Cerebellar cortex (tissue), 1 donor: ENCODE measurements at places on chromosomes 3 and 15.

GRCh38 chr15:35293353-35294130, 208.4 kb upstream of the NANOGP8 start:
- peak; percentile 92 for DNase-seq

DNA sequence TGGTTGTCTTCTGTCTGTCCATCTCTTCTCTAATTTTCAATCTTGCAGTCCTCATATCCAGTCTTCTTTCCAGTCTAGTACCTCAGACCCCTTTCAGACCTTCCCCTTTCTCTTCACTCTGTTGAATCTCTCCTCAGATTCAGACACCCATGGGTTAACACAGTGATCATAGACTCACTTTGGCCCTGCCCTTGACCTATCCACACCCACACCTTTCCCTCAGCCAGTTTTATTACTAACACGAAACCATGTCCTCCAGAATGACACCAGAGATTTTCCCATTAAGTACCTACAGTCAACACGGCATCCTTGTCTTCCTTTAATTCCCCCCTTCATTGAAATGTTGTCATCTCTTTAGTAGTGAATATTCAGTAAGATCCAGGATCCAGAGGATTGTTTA, 74.5 kb upstream of the UBE2E2 start:
- no peak for DNase-seq

GRCh38 chr3:29494305-29495036, 213.6 kb downstream of the RBMS3 start:
- DNase-seq: no peak

GRCh38 chr15:39255760-39256159, 325.1 kb upstream of the THBS1 start:
- peak; percentile 76 for DNase-seq

DNA sequence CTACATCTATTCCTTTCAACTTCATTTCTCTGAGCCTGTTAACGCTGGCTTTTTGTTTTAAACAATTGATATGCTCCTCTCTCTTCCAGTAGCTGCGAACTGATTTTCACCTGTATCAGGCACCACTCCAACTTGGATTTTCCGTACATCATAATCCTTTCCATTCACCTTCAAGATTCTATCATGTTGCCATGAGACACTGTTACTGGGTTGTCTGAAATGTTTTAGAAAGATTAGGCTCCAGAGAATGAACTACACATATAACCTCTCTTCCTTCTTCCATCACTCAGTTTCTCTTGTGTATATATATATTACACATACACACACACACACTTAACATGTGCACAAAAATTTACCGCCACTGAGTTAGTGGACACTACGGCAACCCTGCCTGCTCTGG, at the start of gene USP50:
Gene USP50 (minus strand): TSS at position 101 of the 400 bp plus-strand sequence. CDS start 141 bp downstream, outside the sequence.
- no peak for DNase-seq

DNA sequence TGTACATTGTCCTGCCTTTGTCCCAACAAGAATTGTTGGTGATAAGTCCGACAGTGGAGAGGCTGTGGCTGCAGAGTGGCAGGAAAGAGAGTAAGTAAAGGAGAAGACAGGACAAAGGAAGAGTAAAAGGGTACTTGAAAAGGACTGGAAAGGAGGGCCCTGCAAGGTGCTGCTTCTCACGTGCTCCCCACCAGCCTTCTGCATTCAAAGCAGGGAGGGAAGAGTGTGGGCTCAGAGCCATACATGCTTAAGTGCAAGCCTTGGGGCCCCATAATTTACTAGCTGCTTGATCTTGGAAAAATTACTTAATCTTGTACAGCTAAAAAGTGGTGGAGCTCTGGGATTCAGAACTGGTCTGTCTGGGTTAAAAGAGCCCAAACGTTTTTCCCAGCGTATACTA, 29.9 kb downstream of the MME start:
- no peak for DNase-seq

- no peak for DNase-seq
Observed at GRCh38 chr3:39476783-39477182, 9.3 kb downstream of the MOBP start.

- no peak for DNase-seq
Observed at GRCh38 chr15:70226337-70226980, 128.7 kb upstream of the TLE3 start.

- peak; percentile 31 for DNase-seq
Observed at GRCh38 chr3:99686955-99687612, 48.7 kb downstream of the COL8A1 start.

GRCh38 chr15:51841406-51842040, 12.1 kb downstream of the TMOD3 start:
- DNase-seq: no peak

GRCh38 chr3:108292905-108293328, 3.4 kb upstream of the HHLA2 start:
- DNase-seq: no peak

- DNase-seq: no peak
Observed at GRCh38 chr15:85179700-85180099, 198.0 kb downstream of the PDE8A start.

DNA sequence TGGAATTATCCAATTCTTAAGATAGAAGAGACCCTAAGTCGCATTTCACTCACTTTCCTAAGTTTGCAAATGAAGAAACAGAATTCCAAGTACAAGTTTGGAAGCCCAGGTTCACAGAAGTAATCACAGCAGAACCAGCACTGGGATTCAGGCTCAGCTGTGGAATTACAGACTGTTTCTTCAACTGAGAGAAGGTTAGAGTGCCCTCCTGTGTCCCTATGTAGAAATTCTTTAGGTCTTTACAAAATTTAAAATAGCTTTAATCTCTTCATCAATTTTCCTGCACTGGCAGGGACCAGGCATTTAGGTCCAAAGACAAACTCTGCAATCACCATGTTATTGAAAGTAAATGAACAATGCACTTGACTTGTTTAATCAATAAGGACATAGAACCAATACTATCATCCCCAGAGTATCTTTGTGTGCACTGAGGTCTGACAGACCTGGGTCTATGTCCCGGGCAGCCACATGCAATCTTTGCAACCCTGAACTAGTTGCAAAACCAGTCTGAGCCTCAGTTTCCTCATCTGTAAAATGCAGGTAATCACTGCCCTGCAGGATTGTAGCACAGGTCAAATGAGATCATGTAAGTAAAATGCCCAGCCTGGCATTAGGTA, 96.3 kb upstream of the ZBED2 start:
- peak; percentile 33 for DNase-seq

- no peak for DNase-seq
Observed at GRCh38 chr3:172782235-172782634, 31.7 kb downstream of the ECT2 start.

GRCh38 chr15:96889734-96890480, 559.4 kb downstream of the NR2F2 start:
- no peak for DNase-seq

GRCh38 chr3:30161375-30161774, 445.0 kb upstream of the TGFBR2 start:
- no peak for DNase-seq

- DNase-seq: no peak
Observed at GRCh38 chr15:98966091-98966787, 41.4 kb downstream of the PGPEP1L start.

- DNase-seq: no peak
Observed at GRCh38 chr3:133294253-133294652, 105.6 kb upstream of the BFSP2 start.

DNA sequence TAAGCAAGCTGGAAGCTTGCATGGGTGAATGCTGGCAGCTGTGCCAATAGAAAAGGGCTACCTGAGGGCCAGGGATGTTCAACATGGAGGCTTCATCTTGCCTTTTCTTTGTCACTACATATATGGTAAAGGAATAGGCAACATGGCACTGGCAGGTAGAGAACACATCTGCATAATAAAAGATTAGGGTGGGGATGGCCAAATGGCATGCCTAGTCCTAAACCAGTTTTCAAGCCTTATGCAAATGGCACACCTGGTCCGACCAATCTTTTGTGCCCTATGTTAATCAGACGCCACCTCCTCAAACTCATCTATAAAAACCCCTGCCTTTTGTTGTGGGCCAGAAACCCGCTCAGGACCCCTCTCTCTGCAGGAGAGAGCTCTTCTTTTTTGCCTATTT, 216.8 kb upstream of the PROK2 start:
- DNase-seq: no peak

DNA sequence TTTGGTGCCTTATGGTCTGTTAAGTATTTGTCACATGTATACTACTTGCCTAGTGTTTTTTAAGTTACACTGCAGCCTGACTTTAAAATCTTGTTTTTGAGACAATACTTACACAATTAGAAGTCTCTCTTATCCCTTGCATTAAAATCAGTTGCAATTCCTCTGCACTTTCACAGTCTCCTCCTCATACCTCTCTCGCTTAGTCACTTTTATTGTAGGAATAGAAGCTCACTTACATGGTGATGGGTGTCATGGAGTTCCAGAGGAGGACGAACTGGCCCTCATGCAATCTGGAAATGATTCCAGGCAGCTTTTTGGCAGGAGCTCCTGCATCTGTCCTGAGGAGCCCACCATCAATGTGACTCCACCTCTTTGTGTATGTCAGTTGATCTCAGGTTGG, 238.4 kb upstream of the TBC1D5 start:
- no peak for DNase-seq

DNA sequence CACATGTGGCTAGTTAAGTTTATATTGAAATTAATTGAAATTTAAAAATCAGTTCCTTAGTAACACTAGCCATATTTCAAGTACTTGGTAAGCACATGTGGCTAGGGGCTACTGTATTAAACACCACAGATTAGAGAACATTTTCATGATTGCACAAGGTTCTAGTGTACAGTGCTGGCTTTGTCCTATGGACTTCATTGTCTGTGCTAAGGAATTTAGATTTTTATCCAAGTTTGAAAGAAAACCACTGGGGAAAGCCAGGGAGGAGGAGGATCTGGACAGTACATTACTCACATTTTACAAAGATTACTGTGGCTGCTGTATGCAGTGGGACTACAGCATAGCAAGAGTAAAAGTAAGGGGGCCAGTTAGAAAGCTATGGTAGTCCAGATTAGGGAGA, 13.9 kb downstream of the STAC start:
- no peak for DNase-seq

GRCh38 chr3:43023066-43023465, 44.0 kb downstream of the GASK1A start:
- no peak for DNase-seq

- no peak for DNase-seq
Observed at GRCh38 chr3:107630779-107631178, 108.0 kb downstream of the BBX start.

- no peak for DNase-seq
Observed at GRCh38 chr15:63626955-63627354, 29.8 kb downstream of the FBXL22 start.

DNA sequence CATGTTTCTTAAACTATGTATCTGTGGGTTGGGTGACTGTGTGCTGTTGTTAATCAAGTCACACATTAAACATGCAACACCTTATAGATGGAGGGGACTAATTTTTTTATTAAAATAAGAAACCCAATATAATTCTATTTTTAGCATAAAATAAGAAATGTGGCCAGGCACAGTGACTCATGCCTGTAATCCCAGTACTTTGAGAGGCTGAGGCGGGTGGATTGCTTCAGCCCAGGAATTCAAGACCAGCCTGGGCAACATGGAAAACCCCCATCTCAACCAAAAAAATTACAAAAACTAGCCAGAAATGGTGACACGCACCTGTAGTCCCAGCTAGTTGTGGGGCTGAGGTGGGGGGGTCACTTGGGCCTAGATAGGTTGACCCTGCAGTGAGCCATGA, 1021.0 kb downstream of the EPHA3 start:
- no peak for DNase-seq

DNA sequence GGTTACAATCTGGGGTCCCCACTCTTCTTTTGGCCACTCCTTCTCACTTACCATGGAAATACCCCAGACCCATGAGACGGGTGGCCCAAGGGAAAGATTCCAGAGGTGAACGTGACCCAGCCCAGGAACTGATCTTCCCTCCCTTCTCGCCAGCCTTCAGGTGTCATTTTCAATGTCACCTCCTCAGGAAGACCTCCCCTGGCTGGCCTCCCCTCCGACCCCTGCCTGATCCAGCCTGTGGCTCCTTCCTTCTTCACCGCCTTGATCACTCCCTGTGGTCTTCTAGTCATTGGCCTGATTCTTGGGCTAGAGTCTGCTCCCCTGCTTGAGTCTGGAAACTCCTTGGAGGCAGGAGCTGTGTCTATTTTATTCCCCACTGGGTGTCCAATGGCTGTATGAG, 146.1 kb downstream of the SMAD6 start:
- DNase-seq: no peak

GRCh38 chr3:169665264-169666075, 2.0 kb upstream of the MECOM start:
- DNase-seq: no peak

- peak; percentile 94 for DNase-seq
Observed at GRCh38 chr15:31811641-31812040, 218.7 kb upstream of the CHRNA7 start.

GRCh38 chr15:39854161-39854560, 65.9 kb downstream of the GPR176 start:
- no peak for DNase-seq

DNA sequence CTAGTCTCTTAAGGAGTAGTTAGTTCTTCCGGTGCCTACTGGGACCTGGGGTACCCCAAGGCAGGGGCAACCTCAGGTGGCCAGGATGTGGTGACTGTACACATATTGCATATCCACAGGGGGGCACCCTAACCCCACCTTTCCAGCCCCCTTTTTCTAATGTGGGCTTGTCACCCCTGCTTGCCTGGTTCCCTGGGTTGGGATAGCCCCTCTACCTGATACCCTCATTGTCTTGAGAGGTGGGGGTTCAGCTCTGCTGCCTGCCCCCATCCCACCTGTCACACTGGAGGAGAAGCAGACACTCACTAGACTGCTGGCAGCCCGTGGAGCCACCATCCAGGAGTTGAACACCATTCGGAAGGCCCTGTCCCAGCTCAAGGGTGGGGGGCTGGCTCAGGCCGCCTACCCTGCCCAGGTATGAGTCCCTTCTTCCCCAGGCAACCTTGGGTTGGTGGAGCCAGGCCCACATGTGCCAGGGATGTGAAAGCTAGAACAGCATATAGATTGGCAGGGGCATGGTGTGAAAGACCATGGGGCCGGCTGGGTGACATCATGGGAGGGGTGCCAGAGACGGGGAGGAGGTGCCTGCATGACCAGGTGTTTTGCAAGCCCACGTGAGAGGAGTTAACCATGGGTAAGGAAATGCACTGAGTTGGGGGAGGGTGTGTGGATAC, 4.0 kb downstream of the GLYCTK start:
- peak; percentile 33 for DNase-seq

GRCh38 chr15:36251450-36251849, 328.0 kb upstream of the CDIN1 start:
- no peak for DNase-seq

GRCh38 chr15:49528289-49528688, 92.3 kb downstream of the FAM227B start:
- DNase-seq: no peak

GRCh38 chr3:154018100-154018696, 103.0 kb upstream of the ARHGEF26 start:
- DNase-seq: peak; percentile 25

GRCh38 chr3:1216856-1217255, 124.0 kb downstream of the CNTN6 start:
- DNase-seq: no peak

DNA sequence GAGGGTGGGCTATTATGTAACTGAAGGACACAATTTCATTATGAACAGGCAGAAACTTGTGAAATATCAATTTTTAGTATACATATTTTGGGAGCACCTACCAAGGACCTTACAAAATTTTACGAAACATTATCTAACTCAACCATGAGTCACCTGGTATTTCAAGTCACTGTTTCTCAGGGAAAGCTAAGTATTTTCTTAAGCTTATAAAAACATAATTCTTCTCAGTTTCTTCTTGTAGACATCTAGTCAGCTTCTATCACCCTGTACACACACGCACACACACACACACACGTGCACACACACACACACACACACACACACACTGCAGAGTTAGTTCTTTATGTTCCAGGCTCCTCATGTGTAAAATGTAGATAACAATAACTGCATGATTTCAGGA, 658.3 kb downstream of the TUSC7 start:
- no peak for DNase-seq

GRCh38 chr3:146160321-146160963, 542 bp downstream of the PLOD2 start:
- peak; percentile 74 for DNase-seq
